ENCODE measurements at places on chromosomes 16 and 17.
A peak's percentile ranks its signal among the peaks of the same experiment; 100 is the strongest.

DNA sequence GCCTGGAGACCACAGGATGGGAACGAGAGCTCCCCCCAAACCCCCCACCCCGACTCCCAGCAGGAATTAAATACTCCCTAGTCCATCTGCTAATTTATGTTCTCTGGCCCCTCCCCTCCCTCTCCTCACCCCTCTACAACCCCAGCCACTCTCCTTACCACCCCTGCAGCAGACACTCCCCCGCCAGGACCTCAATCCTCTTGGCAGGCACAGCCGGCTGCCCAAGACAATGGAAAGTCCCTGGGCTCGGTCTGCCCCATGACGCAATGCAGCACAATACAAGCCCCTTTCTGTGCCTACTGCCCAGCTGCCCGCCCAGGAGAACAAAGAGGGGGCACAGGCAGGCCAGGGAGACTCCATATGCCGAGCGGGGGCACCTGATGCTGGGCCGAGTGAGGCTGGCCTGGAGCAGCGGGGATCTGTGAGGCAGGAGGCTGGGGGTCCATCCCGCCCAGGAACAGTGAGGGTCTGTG, 30.3 kb upstream of the CDC42EP4 start:
- no peak for ATAC-seq

DNA sequence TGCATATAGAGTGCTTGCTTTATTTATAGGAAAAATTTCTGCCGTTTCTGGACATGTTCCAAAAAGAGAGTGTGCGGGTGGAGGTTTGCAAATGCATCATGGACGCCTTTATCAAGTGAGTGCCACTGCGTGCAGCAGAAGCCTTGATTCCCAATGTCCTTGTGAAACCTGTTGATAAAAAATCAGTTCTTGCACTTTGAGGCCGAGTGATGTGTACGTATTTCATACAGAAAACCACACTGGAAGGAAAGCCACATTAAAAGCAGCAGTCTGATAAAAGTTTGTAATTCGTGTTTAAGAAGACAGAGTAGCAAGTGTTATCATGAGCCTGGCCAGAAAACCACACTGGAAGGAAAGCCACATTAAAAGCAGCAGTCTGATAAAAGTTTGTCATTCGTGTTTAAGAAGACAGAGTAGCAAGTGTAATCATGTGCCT, 78.0 kb downstream of the KNOP1 start:
- ATAC-seq = no peak

DNA sequence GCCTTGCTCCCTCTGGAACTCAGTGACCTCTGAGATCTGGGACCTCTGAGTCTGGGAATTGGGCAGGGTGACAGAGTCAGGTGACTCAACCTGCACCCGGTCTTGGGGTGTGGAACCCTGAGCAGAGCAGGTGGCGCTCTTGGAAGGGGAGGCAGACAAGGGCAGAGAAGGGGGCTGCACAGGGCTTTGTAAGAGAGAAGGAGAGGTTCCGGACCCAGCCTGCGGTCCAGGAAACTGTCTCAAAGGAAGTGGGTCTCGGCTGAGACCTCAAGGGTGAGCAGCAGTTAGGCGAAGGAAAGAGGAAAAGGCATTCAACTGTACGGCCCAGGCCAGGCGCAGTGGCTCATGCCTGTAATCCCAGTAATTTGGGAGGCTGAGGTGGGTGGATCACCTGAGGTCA, 10.0 kb upstream of the RIPOR1 start:
- no peak for ATAC-seq

GRCh38 chr17:33322063-33322462, 29.0 kb upstream of the ASIC2 start:
- ATAC-seq = no peak

GRCh38 chr17:44831371-44831770, 1.3 kb upstream of the GJC1 start:
- no peak for ATAC-seq

- no peak for ATAC-seq
These were observed 658 bp downstream of the TNFRSF12A start for GRCh38 chr16:3020604-3021448.

- ATAC-seq = no peak
These were observed 12.4 kb upstream of the CACNG4 start for GRCh38 chr17:66952031-66952524.

GRCh38 chr16:77323695-77324094, 111.1 kb downstream of the ADAMTS18 start:
- ATAC-seq = no peak

GRCh38 chr17:31321966-31322365, 544 bp upstream of the EVI2A start:
- ATAC-seq = peak; percentile 17

DNA sequence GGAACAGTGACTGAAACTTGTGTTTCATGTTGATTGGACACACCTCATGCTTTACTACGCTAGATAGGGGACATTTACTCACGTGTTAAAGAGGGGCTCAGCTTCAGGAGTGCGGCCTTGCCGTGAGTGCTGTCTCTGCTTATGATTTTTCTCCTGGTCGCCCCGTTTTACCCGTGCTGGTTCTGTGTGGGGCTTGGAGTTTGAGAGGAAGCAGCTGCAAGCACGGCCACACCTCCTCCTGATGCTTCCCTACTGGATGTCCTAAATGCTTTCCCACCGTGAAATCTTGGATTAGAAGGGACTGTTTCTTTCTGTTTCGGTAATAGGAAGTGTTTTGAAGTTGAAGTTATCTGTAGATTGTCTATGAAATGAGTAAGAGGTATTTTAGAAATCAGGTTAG, 54.0 kb upstream of the ZNF750 start:
- ATAC-seq = peak; percentile 38

DNA sequence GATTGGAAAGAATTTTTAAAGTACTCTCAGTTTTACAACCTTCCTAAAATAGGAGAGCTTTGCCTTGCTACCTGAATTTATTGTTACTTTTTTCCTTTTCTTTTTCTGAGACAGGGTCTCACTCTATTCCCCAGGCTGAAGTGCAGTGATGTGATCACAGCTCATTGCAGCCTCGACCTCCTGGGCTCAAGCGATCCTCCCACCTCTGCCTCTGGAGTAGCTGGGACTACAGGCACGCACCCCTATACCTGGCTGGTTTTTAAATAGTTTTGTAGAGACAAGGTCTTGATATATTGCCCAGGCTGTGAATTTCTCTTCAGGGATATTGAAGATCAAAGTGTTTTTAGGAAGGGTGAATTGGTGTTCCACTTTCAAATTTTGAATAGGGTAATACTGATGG, 3.8 kb downstream of the MPV17L start:
- ATAC-seq = no peak

DNA sequence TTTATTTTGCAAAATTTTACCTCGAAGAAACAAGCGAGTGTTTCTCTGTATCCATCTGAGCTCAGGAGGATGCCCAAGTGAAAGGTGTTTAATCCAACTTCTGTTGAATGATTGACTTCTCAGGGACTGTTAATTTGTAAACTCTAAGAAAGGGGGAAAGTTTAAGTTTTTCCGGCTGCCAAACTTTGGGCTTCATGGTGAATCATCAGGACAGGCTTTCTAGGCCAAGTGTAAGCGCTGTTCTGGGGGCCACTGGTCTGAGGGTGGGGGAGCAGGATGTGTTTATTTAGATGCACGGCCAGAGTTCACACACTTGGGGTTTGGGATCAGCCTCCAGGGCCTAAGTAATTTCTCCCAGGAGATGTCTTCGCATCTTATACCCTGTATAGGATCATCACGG, 110.4 kb downstream of the PITPNC1 start:
- ATAC-seq = no peak

GRCh38 chr16:53865494-53865863, 161.5 kb downstream of the FTO start:
- ATAC-seq = peak; percentile 73

GRCh38 chr16:49484451-49484849, 110.8 kb downstream of the C16orf78 start:
- peak; percentile 36 for ATAC-seq

DNA sequence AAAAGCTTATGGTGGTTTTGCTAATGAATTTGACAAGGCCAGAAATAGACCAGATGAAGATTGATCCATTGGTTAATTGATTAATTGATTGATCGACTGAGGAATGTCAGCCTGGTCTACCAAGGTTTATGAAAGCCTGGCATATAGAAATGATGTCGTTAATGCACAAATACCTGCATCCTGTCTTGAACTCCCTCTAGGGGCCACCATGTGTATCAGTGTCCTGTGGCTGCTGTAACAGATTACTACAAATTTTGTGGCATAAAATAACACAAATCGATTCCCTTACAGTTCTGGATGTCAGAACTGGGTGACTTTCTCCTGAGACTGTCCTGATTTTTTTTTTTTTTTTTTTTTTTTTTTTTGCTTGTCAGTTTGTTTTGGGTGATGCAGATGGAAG, 553.2 kb downstream of the MAF start:
- ATAC-seq = no peak

DNA sequence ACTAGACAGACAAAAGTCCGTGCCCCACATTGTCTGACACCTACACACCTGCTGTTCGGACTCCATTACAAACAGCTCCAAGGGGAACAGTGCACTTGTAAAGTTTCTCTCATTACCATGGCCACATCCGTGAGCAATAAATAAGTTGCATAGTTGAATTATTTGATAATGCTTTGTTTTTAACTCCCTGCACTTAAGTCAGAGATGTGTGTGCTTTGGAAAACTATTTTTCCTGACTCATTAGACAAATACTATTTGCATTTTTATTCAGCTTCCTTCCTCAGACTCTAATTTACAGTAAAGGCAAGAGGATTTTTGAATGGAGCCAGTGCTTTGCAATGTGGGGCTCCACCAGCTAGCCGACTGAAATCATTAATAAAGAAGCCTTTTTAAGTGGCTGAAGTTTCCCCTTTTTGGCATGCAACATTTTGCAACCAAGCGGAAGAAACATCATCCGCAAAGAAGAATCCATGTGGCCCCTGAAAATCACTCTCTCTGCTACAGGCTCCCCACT, 6.5 kb upstream of the CCL2 start:
- ATAC-seq = no peak

DNA sequence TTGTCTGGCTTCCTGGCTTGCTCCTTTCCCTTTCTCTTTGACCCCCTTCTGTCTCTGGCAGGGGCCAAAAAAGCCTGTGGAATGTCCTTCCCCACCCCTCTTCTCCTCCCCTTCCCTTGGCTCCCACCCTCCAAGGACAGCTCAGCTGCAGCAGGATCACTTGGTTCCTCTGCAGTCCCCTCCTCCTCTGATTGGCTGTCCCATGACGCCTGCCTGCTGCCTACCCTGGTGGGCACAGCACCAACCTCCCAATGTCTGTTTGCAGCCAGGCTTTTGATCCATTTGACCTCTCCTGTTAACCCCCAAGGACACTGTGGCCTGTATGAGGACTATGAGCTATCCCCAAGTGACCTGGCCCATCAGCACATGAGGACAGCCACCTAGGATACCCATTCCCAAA, 14.8 kb upstream of the MTMR4 start:
- no peak for ATAC-seq
